ENCODE measurements at places on chromosomes 4 and X.

- DNase-seq = peak; percentile 93
These were observed 19.1 kb downstream of the SH3BP2 start for GRCh38 chr4:2811830-2812611.

DNA sequence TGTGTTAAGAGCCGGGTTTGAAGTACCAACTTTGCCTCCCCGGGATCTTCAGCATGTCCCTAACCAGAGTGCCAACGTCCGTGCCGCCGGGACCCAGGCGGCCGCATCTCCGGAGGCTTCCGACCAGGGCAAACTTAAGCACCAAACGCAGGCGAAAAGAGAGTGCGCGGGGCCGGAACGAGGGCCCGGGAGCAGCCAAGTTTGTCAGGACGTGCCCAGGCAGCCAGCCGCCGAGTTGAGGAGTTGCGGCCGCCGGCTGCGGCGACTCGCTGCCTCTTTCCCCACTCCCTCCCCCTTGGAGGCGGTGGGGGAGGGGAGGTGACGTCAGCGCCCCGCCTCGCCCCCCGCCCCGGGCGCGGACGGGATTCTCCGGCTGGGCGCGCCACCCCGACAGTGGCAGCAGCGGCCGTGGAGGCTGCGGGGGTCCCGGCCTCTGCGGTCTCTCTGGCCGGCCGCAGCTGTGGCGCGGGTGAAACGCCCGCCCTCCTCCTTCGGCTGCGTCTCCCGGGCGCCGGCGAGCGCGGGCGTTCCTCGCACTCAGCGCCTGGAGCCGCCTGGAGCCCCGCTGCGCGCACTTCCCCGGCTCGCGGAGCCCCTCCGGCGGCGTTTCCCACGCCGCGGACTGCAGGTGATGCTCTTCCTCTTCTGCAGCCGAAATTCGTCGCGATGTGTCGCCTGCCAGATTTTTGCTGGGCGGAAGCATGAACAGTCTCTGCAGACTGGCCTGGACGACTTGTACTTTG, 2.9 kb upstream of the FAT1 start:
- peak; percentile 87 for DNase-seq

DNA sequence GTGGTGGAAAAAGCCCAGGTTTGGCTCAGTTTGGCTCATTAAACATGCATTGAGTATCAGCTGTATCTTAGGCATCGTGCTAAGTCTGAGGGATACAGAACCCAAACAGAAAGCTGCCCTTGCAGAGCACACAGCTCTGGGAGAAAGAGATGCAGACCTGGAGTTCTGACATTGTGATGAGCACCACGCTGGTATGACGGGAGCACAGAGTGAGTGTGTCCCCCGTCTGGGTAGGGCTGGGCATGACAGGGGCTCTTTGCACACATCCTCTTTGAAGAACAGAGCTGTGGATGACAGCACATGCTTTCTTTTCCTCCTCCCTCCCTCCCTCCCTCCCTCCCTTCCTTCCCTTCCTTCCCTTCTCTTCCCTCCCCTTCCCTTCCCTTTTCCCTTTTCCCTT, 52.2 kb downstream of the CLCN4 start:
- no peak for DNase-seq

DNA sequence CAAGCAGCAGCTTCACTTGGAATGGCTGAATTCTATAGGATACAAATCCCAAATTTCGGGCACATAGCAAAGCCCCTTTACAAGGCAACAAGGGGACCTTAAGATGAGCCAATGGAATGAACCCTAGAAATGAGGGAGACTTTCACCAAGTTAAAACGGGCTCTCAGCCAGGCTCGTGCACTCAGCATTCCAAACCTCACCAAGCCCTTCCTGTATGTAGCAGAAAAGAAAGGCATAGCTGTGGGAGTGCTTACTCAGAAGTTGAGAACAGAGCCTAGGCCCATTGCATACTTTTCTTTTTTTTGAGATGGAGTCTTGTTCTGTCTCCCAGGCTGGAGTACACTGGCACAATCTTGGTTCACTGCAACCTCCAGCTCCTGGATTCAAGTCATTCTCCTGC, 10.8 kb upstream of the HERC5 start:
- peak; percentile 16 for DNase-seq

- no peak for DNase-seq
These were observed 69.3 kb downstream of the SH3RF1 start for GRCh38 chr4:169201222-169202144.

GRCh38 chr4:53920116-53920515, 144.3 kb downstream of the CHIC2 start:
- no peak for DNase-seq

GRCh38 chr4:35643661-35644060, 600.7 kb downstream of the ARAP2 start:
- no peak for DNase-seq

DNA sequence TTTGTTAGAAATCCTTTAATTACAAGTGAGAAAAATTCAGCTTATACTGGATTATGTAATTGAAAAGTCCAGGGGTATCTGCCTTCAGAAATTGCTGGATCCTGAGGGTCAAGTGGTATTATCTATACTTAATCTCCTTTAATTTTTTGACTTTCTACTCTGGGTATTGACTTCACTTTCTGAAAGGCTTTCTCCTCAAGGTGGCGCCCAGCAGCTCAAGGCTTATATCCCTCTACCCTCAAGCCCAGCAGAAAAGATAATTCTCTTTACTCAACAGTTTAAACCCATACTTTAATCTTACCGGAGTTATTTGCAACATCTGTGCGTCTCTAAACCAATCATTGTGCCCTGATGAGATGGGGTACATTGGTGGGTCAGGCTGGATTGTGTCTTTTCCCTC, 129.5 kb downstream of the LARP7 start:
- peak; percentile 30 for DNase-seq

DNA sequence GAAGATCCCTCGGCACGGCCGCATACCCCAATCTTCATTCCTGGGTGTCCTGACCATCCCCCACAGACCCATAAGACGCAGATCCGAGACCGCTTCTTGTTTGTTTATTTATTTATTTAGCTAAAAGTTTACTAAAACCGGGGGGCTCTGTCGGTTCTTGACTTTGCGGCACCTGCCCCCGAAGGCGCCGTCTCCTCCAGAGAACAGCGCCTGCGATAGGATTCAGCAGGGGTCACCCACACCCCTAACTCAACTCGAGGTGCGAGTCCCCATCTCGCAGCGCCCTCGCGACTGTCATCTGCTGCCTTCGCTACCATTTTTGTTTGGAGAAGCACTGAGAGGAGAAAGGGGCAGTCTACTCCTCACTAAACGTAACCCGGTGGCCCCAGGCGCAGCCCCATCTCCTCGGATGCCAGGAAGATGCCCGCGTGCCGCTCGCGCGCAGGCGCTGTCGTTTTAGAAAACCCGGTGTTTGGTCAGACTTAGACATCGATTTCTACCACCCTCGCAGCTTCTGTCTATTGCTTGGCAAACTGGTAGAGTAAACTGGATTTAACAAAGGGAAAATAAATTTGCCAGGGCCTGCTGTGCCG, 18.9 kb upstream of the GPR101 start:
- no peak for DNase-seq

DNA sequence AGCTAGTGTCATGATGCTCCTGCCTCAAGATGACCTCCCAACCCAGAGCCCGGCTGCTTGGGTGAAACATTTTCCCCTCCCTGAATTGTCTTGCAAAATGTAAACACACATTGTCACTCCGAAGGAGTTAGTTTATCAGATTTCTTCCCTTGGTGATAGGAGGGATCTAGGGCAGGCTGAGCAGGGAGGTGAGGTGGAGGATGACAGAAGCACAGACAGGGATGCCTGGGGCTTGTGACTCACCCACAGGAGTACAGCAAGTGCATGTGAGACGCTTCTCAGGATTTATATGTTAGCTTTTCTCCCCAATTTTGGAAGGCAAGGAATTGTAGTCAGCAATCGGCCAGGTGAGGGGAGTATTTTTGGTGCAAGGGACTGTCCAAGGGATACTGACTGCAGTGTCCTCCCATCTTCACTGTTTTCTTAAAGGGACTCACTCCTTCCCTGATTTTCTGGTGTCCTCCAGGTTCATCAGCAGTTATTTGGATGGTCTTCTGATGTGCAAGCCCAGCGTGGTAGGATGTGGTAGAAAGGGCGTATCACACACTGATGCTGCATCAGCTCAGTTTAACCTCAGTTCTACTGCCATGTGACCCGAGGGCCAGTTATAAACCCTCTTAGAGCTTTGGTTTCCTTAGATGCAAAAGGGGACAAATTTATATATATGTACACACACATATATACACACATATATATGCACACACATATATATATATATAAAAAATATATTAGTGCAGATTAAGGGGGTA, 46.2 kb upstream of the IGFBP7 start:
- DNase-seq = peak; percentile 53

DNA sequence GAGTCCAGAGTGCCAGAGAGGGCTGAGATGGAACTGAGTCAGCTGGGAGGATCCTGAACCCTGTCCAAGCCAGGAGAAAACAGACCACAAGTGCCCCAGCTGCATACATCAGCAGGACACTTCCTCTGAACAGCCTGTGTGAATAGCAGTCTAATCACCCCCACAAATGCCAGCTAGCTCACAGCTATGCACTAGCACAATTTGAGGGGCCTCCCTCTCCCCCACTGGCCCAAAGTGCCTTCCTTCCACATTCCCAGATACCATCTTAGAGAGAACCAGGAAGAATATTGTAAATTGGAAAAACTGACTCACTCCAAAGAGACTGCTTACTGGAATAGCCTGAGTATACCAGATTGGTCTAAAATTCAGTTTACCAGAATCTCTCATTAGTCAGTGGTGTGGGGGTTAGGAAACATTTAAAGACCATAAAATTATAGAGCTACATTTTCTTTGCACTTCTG, 292.6 kb upstream of the KLF3 start:
- peak; percentile 87 for DNase-seq

- DNase-seq = peak; percentile 41
These were observed 52.7 kb downstream of the DCLK2 start for GRCh38 chr4:150130933-150131332.

- DNase-seq = no peak
These were observed 38.2 kb upstream of the UXT start for GRCh38 chrX:47697181-47697580.

DNA sequence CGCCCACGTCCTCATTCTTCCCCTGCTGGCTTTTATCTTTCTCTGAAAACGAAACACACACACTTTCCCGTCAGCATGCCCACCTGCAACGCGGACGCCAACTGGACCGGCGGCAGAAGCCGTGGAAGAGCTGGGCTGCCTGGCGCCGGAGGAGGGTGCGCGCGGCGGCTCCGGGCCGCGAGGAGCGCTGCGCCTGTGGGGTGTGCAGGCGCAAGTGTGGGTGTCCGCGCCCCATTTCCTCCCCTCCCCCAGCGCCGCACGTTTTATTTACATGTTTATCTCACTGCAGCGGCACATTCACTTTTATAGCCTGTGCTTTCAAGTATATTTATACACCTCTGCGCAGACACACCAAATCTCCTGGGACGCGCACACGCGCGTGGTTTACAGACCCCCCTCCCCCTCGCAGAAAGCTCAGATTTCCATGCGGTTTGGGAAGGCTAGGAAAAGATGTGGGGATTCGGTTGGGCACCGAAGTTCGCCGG, 1.5 kb downstream of the PITX2 start:
- no peak for DNase-seq

GRCh38 chr4:26746802-26747213, 113.8 kb upstream of the STIM2 start:
- DNase-seq = no peak
